ENCODE measurements at places on chromosomes 16 and 17.

DNA sequence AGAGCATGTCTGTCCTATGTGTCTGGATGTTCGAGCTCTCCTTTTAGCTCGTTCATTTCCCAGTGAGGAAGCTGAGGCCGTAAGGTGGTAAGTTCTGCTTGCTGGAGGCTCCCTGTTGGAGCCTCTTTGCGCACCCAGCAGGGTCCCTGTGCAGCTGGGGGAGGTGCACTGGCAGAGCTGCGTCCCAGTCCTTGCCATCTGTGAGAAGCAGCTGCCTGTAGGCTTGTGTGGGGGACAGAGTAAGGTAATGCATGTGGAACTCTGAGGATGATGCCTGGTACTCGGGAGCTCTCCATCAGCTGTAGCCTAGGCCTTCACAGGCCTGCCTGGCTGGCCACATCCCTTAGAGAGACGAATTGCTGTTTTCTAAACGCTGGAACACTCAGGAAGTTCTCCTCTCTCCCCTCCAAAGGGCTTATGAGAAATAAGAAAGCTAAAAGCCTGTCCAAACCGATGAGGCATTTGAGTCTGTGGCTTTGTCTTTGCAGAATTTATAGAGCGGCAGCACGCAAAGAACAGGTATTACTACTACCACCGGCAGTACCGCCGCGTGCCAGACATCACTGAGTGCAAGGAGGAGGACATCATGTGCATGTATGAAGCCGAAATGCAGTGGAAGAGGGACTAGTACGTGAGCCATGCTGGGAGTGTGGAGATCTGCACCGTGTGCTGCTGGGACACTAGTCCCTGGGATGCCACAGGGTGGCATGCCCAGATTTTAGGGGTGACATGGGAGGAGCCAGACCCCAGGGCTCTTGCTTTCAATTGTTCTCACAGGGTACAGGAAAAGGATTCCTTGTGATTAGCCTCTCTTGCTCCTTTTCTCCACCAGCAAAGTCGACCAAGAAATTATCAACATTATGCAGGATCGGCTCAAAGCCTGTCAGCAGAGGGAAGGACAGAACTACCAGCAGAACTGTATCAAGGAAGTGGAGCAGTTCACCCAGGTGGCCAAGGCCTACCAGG lies 1.6 kb downstream of the NDUFB10 start:
- no peak for DNase-seq

- peak; percentile 83 for DNase-seq
Observed at GRCh38 chr17:35312790-35313711, 60.4 kb downstream of the SLFN11 start.

DNA sequence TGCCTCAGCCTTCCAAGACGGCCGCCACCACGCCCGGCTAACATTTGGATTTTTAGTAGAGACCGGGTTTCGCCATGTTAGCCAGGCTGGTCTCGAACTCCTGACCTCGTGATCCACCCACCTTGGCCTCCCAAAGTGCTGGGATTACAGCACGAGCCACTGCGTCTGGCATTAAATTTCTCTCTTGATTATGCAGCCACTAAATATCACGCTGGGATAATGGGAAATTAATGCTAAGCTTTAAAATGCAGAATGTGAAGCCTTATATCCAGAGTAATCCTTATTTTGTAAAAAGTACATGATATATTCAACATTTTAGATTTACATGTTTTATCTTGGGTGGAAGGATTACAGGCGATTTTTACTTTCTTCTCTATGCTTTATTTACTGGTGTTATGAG lies 89.2 kb downstream of the ANKRD11 start:
- DNase-seq: no peak

- DNase-seq: no peak
Observed at GRCh38 chr16:54022362-54022761, 264.2 kb downstream of the IRX3 start.

DNA sequence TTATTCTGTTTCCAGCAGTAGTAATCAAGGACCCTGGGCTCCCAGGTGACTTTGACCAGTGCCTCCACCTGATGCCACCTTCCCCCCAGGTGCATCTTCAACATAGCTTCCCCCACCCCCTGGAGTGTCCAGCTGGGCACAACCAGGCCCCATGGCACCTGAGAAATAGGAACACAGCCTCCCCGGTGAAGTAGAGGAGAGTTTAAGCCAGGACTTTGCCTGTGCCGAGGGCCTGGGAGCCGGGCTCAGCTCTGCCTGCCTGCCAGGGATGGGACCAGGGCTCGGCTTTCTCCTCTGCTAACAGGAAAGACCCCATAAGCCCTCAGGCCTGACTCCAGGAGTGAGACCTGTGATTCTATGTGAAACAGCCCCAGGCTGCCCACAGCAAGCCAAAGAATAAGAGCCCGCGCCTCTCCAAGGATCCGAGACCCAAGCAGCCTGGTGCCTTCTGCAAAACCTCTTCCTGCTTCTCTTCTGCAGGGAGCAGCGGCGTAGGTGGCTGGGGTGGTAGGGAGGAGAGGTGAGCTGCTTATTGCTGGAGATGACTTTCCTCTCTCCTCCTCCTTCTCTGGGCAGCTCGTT lies 16.4 kb upstream of the RBFOX3 start:
- DNase-seq: no peak

GRCh38 chr17:67800495-67800928 lies 24.8 kb upstream of the BPTF start:
- peak; percentile 11 for DNase-seq

GRCh38 chr16:65702707-65703402 lies 581.0 kb upstream of the CDH11 start:
- no peak for DNase-seq

DNA sequence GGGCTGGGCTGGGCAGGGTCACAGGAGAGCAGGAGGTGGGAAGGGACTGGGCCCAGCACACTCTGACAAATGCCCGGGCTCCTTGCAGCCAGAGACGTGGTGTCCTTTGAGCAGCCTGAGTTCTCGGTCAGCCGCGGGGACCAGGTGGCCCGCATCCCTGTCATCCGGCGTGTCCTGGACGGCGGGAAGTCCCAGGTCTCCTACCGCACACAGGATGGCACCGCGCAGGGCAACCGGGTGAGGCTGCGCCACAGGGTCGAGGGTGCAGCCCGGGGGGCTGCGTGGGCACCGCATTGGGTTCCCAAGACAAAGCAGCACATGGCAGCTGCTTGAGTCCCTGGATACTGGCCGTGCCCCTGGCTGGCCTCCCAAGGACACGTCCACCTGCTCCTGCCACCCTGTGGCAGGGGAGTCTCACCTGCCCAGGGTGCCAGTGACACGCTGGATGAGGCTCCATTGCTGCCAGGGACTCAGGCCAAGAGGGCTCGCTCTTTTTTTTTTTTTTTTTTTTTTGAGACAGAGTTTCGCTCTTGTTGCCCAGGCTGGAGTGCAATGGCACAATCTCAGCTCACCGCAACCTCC lies 21.3 kb downstream of the GALK1 start:
- no peak for DNase-seq

- DNase-seq: no peak
Observed at GRCh38 chr17:46059486-46059885, 60.4 kb downstream of the STH start.

DNA sequence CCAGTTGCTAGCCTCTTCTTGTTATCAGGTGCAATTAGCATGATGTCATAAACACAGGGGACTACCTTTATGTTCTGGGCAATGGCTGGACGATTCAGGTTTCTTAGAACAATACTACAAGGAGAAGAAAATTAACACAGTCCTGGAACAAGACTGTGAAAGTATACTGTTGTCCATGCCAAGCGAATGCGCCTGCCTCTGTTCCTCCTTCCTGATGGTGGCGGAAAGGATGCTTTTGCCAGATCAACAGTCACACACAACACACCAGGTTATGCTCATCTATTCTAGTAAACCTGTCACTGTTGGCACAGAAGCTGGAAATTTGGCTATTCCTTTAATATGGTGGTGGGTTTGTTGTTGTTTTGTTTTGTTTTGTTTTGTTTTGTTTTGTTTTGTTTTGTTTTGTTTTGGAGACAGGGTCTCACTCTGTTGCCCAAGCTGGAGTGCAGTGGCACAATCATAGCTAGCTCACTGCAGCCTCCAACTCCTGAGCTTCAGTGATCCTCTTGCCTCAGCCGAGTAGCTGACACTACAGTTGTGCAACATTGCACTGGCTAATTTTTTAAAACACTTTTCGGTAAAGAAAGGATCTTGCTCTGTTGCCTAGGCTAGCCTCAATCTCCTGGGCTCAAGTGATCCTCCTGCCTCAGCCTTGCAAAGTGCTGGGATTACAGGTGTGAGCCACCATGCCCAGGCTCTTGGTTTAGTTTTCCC lies 3.1 kb upstream of the CD300LD start:
- no peak for DNase-seq

DNA sequence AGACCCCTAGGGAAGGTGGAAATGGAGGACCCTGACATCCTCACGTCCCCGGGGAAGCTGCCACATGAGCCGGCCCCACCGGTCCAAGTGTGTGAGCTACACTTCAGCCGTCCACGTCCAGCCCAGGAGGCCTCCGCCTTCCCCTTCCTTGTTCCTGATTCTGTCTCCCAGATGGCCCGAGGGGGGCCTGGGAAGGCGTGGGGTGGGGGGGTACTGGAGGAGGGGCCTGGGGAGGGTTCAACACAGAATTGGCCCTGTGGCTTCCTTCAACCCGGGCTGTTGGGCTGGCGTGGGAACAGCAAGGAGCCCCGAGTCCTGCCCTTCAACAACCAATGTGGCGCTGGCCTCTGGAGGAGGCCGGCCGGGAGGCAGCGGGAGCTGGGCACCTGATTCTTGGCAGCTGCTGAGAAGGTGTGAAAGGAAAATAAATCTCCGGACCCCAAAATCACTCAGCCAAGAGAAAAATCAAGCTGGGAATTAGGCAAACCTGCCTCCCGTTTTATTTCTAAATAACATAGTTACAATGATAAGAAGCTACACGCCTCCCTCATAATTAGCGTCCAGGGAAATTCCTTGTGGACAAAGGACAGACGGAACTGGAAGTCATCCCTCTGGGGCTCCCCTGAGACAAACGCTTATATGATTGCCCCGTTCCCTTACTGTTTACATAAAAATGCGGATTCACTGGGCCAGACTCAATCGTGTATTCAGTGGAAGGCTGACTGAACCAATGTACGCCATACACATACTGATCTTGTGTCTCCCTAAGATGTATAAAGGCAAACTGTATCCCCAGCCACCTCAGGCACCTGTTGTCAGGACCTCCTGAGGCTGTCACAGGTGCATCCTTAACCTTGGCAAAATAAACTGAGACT lies 1.8 kb upstream of the APRT start:
- DNase-seq: no peak

GRCh38 chr16:10617662-10618420 lies 37.4 kb upstream of the EMP2 start:
- no peak for DNase-seq

GRCh38 chr16:58034128-58034685 lies 8.7 kb downstream of the MMP15 start:
- DNase-seq: no peak

DNA sequence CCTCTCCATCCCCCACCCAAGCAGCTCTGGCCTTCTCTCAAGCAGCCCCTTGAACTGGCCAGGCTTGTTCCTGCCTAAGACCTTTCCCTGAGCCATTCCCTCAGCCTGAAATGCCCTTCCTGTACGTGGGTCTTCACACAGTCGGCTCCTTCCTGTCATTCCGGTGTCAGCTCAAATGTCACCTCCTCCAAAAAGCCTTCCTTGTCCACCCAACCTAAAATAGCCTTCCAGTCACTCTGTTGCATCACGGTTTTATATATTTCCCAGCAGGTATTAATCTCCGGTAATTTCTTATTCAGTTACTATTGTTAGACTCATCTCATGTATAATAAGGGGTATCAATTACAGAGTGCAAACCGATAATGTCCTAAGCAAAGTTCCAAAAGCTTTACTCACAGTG lies 51.8 kb downstream of the C17orf67 start:
- no peak for DNase-seq

- DNase-seq: no peak
Observed at GRCh38 chr17:4161192-4161966, 18.4 kb downstream of the CYB5D2 start.

GRCh38 chr17:39700148-39700987 lies 504 bp downstream of the ERBB2 start:
- DNase-seq: no peak

DNA sequence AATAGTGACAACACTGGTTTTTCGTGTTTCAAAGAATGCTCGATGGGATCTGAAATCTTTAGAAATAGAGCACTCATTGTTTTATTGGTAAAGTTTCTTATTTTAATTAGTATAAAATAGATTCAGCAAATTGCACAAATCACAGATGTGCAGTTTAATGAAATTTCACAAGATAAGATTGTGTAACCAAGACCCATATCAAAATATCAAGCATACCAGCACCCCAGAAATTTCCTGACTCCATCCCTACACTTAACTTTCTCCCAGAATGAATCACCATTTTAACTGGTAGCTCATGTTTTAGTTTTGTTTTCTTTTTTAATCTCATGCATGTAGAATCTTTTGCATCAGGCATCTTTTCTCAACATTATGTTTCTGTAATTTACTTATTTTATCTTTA lies 185.9 kb downstream of the KCNJ2 start:
- DNase-seq: no peak

DNA sequence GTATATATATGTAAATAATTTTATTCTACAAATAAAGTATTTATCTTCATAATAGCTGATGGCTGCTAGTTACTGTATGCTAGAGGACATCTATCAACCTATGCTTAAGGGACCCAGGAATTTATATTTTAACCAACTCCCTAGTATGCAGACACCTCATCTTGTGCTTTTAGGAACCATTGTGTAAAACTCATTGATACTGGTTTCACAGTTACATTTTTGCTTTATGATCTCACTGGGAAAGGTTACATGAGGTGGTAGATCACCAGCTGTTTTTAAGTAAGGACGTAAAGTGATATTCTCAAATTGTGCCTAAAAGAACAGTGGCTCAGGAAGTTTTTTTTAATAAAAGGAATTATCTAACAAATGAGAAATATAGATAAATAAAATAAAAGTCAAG lies 56.4 kb downstream of the VMP1 start:
- DNase-seq: no peak

Measured in activated T-helper 2 cell treated with anti-CD3 and anti-CD28 coated beads, Interferon-gamma antibody, Interleukin-2, Interleukin-4, amounts not matched to agents 10 μg/mL and 5 μg/mL and 100 μg/mL, durations not matched to agents 14 hours and 24 hours and 36 hours (primary cell).